Hematopoietic multipotent progenitor cell treated with erythropoietin and hydrocortisone succinate and interleukin-3 and kit ligand, for 15 days (in vitro differentiated cells): ENCODE measurements at places on chromosomes 1 and 21.
A peak's percentile ranks its signal among the peaks of the same experiment; 100 is the strongest.

- no peak for DNase-seq
Measured at GRCh38 chr1:65009724-65010420, 43.5 kb upstream of the JAK1 start.

DNA sequence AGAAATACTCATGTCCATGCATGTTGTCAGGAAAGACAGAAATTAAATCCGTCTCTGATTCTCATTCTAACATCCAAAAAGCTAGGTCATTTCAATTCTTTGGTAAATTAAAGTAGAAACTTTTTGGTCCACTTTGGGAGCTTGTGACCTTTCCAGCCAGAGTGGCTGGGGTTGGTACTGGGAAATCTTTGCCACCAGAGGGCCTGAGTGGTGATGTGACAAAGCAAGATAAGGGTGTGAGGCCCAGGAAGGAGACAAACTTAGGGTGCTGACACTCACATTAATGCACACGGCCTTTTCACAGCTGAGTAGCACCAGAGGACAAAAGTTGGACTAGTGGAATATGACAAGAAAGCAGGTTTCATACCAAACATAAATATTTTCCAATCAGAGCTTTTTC lies 144.3 kb downstream of the DNM3 start:
- peak; percentile 10 for DNase-seq

DNA sequence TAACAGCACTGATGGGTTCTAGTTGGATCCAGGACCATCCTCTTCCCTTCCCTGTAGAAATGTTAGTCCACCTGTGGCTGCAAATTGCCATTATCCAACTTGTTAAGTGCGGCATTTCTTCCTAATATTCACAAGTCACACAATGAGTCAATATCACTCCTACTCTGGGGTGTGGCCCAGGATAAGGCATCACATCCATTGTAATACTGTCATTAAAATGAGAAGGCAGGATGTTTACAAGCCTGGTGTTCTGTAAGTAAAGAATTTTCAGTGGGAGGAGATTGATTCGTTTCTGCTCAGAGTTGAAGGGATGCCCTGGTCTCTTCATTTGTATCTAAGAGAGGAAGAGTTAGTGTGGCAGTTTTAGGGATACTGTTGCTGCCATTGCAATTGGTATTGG lies 18.1 kb upstream of the ARHGAP29 start:
- DNase-seq = no peak

GRCh38 chr21:25571726-25572121 lies 35.6 kb downstream of the MRPL39 start:
- DNase-seq = no peak

- no peak for DNase-seq
Measured at GRCh38 chr1:243514927-243515326, 259.1 kb downstream of the SDCCAG8 start.

- DNase-seq = no peak
Measured at GRCh38 chr1:213942061-213942460, 45.7 kb upstream of the PROX1 start.

GRCh38 chr1:7539769-7540175 lies 231.3 kb upstream of the VAMP3 start:
- DNase-seq = peak; percentile 12

DNA sequence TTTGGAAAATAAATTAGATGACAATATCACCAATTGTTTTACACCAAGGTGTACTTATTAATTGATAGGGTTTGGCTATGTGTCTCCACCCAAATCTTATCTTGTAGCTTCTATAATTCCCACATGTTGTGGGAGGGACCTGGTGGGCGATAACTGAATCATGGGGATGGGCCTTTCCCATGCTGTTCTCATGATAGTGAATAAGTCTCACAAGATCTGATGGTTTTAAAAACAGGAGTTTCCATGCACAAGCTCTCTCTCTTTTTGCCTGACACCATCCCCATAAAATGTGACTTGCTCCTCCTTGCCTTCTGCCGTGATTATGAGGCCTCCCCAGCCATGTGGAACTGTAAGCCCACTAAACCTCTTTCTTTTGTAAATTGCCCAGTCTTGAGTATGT lies 131.0 kb upstream of the LMO4 start:
- DNase-seq = no peak

- DNase-seq = no peak
Measured at GRCh38 chr1:64497088-64497883, 27.4 kb downstream of the CACHD1 start.

- DNase-seq = no peak
Measured at GRCh38 chr1:15353839-15354579, 55.7 kb upstream of the EFHD2 start.

DNA sequence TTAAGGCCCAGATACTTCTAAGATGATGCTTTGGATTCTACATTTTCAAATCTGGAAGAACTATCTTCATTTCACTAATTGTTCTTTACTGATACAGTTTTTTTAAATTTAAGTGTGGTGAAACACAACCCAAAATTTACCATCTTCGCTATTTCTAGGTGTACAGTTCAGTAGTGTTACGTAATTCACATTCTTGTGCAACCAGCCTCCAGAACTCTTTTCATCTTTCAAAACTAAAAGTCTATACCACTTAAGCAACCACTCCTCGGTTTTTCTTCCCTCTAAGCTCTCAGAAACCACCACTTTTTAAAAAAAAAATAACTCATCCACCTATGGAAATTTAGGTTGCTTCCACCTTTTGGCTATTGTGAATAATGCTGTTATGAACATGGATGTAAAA lies 220.7 kb downstream of the PDE4B start:
- no peak for DNase-seq
